ENCODE measurements at places on chromosomes 6 and 20.

- no peak for DNase-seq
Measured at GRCh38 chr6:16621002-16621401, 140.3 kb downstream of the ATXN1 start.

DNA sequence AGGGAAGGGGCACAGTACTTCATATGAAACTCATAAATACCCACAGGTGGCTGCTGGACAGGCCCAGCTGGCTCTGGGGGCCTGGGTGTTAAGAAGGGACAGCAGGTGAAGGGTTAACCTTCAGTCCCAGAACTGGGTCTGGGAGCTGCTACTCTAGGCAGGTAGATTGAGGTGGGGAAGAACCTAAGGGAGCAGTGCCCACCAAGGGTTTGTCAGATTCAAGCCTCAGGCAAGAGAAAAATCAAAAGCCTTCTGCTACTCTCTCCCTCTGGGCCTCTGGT, 5.6 kb downstream of the RPL10A start:
- no peak for DNase-seq

- DNase-seq = no peak
Measured at GRCh38 chr6:143288923-143289322, 161.6 kb downstream of the ADAT2 start.

DNA sequence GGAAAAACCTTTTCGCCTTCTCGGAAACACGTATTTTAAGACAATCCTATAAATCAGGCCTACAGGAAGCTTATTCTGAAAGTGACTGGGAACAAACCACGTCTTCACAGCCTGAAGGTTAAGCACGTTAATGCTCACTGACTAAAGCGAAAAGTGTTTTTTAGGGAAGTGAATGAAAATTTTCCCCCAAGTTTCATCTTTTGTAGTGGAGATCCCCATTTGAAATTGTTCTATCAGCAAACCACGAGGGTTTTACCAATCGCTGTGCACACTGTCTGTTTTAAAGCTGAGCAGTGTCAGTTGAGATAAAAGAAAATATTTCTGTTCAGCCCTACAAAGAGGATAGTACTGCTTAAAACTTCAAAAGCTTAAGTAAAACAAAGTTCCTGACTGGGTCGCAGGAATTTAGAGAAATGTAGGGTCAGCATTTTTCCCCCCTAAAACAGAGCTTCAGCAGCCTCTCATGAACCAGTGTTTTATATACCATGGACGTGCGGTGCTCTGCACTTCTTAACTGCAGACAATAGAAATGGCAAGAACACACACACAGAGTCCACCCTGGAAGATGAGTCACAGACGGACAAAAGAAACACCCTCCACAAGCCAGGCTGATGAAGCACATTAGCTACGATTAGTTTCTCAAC, 34.9 kb downstream of the SLC22A23 start:
- no peak for DNase-seq

DNA sequence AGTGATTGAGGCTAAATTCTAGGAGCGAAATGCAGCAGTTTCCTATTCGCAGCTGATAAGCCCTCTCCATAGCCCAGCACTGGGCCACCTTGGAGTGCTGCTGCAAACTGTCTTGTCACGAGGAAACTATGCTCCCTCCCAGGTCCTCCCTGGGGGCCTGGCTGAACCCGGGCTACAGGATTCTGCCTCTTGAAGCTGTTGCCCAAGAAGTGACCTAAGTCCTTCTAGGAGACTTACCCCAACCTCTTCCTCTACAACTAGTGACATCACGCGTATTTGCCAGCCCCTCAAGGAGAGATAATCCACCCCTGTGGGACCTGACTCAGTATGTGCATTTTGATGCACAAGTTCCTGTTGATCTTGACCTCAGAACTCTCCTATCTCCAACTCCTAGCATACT, 26.5 kb upstream of the ZFAND3 start:
- no peak for DNase-seq

DNA sequence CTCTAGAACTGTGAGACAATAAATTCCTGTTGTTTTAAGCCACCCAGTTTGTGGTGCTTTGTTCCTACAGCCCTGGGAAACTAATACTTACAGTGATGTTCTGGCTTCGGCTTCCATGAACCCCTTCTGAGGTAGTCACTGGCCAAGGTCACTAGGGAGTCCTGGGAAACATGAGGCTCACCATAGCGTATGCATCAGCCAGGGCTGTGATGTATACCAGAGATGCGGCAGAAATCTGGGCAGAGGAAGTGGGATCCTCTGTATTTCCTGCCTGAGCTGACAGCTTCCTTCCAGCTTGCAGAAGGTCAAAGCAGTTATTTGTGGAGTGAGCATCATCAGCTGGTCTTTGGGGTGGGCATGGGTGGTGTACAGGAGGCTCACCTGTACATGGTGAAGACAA, 27.9 kb downstream of the KAT14 start:
- DNase-seq = no peak

Measured in stimulated activated CD8-positive, alpha-beta memory T cell treated with anti-CD3 and anti-CD28 coated beads, Interleukin-4, amount 100 ng/mL, for 4 hours (primary cell).